ENCODE measurements at places on chromosomes 5 and 9. TPM values are rescaled to one million over a fixed set of nuclear protein-coding genes. Genes with fewer than 3 reads are reported as not detected.

CDKN2A gene
- total RNA-seq = 4.2 TPM

SLC6A3 gene
- total RNA-seq = not detected

ADGRD2 gene
- total RNA-seq = not detected

PCDHA9 gene
- total RNA-seq = not detected

HBEGF gene
- total RNA-seq = 1.7 TPM

MCC gene
- 3.0 TPM for total RNA-seq

FAM153A gene
- total RNA-seq = not detected

All from HepG2 (cell line).